ENCODE measurements at places on chromosomes 2 and 18. TPM values are rescaled to one million over a fixed set of nuclear protein-coding genes. Genes with fewer than 3 reads are reported as not detected.

Gene DPP10
- total RNA-seq: not detected

Gene FSHR
- total RNA-seq: not detected

Gene UGT1A4
- not detected for total RNA-seq

Gene MAPRE3
- total RNA-seq: 0.17 TPM

Gene IKZF2
- 0.68 TPM for total RNA-seq

Gene KATNAL2
- 0.51 TPM for total RNA-seq

Gene CHRNG
- not detected for total RNA-seq

Gene PLGLB1
- total RNA-seq: 2.6 TPM

Gene GGCX
- 58.7 TPM for total RNA-seq

Gene FASTKD1
- total RNA-seq: 29.1 TPM

Gene PIGN
- total RNA-seq: 58.4 TPM

Gene NETO1
- total RNA-seq: not detected

Gene FAM237A
- total RNA-seq: not detected

Gene FAM110C
- 0.28 TPM for total RNA-seq

Gene C2orf78
- not detected for total RNA-seq

Gene PTH2R
- not detected for total RNA-seq
